Heart left ventricle (tissue), 16 donors: ENCODE measurements at places on chromosomes 11 and 22.

DNA sequence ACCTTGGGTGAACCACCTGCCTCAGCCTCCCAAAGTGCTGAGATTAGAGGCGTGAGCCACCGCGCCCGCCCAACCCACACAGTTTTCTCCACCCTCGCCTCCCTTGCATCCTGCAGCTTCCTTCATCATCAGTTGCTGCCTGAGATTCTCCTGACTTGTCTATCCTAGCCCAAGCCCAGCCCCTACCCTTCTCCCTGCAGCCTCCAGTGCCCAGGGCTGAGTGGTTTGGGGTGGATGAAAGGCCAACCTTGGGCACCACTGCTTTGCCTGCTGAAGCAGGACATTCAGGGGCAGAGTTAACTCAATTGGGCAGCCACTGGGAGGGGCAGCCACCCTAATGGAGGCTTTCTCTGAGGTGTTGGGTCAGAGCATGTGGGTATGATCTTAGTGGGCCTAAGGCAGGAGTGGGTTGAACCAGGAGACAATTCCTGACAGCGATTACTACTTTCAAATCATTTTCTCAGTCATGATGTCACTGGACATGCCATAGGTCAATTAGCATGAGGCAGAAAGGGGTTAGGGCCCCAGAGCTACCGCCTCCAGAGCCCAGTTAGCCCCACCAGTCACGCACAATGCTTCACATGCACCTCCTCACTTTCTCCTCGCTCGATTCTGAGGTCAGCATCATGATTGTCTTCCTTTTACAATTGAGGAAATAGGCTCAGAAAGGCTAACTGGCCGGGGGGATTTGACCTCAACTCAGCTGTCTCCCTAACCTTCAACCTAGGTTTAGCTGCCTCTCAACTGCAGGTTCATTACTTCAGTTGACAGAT, 1.0 kb upstream of the FKBP2 start:
- no peak for DNase-seq

DNA sequence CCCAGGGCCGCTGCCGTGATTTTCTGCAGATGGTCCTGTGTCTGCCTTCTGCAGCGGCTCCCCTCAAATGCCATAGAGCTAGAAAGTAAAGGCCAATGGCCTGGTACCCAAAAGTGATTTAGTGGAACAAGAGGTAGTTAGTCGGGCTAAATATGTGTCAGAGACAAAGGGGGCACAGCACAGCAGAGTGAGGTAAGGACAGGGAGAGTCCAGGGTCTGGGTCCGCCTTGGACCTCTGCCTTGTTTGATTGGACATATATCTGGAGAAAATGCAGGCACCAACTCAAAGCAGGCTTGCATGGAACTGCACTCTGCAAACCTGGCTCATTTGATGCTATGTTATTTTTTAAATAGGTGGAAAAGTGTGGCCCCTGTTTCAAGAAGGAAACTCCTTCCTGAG, 249.6 kb upstream of the B3GAT1 start:
- no peak for DNase-seq

- DNase-seq, result no peak
Observed at GRCh38 chr22:31250740-31251600, 38.9 kb downstream of the LIMK2 start.

- no peak for DNase-seq
Observed at GRCh38 chr11:8354622-8355415, 91.1 kb upstream of the LMO1 start.

GRCh38 chr22:47437110-47437509, 674.7 kb downstream of the TBC1D22A start:
- DNase-seq, result no peak

DNA sequence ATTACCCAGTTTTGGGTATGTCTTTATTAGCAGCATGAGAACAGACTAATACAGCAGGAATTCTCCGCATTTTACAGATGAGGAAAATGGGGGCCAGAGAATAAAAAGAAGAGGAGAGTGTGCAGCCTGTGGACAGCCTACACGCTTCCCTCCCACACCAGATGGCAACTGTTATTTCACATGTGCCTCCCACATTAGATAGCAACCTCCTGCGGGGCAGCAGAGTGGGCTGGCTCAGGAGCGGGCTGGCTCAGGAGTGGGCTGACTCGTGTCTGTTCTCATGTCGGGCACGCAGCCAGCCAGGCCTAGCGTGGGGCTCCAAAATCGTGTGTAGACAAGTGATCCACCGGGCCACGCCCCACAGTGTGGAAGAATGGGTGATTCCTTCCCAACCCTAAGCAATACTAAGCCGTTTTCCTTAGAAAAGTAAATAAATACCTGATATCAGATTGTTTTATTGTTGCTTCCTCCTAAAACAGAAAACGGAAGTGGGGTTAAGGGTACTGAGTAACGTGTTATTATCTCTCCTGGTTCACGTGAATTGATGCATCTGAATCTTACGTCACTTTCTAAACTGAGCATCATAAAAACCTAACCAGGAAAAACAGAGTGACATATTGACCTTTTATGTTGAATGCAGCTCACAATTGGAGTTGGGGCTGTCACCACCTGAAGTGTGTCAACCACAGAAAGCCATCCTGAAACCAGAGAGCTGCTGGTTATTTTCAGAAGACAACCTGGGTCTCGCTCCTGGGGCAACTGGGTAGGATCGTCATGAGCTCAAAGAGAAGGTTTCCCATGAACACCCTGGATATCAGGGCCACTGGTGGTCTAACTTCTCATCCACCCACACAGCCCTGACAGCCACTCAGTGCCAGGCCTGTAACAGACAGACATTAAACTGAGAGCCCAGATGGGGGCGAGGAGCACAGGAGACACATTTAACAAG, 3.3 kb downstream of the TTLL1 start:
- DNase-seq, result peak; percentile 44

GRCh38 chr11:117684111-117684510, 112.9 kb downstream of the DSCAML1 start:
- DNase-seq, result peak; percentile 1

- no peak for DNase-seq
Observed at GRCh38 chr11:69878144-69878883, 59.1 kb upstream of the FGF3 start.

- DNase-seq, result no peak
Observed at GRCh38 chr11:57124917-57125316, 56.8 kb upstream of the LRRC55 start.

- DNase-seq, result no peak
Observed at GRCh38 chr11:125162743-125163142, 1.8 kb upstream of the PKNOX2 start.

DNA sequence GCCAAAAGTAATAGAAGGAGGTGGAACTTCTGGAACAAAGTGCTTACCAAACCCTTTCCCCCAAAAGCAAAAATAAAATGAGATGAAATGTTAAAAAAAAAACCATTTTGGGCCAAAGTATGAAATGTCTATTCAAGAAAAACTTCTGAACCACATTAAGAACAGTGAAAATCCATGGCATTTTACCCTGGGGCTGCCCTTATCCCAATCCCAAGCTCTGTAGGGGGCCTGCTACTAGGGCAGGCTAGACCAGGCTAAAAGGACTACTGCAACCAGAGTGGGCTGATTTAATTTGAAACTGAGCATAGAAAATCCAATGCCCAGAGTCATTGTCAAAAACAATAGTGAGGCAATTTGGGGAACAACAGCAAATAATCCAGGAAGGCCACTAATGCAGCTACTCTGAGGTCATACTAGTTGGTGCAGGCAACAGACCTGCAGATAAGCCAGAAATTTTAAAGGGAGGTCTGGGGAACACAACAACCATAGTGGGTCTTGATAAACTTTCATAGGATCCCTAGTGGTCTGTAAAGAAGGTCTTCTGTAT, 99.4 kb downstream of the RELT start:
- no peak for DNase-seq

DNA sequence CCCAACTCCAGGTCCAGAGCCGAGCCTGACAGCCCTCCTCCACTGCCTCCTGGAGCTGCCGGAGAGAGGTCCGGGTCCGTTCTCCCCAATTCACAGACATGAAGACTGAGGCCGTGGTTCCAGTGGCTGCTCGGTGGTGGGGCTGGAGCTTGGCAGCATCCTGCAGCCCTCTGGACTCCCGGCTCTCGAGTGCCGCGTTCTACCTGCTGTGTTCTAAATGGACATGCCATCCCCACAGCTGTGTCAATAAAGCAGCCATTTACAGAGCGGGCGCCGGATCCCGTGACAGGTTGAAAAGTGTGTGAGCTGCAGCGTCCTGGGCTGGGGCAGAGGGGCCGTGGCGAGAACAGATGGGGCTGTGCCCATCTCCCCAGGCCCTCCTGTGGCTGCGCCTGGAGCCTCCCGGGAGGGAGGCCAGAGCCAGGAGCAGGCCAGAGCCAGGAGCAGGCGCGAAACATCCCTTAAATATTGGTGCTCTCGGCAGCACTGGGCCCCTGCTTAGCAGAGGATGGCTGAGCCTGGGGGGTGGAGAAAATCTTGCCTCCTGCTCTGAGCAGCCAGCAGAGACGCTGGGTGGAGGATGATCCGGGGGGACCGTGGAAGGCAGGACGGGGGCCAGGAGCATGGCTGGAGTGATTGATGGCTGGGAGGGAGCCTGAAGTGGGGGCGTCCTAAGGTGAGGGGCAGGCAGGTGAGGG, 46.2 kb downstream of the FLRT1 start:
- no peak for DNase-seq

GRCh38 chr11:108364159-108364558, 103.2 kb downstream of the C11orf65 start:
- DNase-seq, result no peak

GRCh38 chr11:20163783-20164481, 3.7 kb upstream of the DBX1 start:
- no peak for DNase-seq

DNA sequence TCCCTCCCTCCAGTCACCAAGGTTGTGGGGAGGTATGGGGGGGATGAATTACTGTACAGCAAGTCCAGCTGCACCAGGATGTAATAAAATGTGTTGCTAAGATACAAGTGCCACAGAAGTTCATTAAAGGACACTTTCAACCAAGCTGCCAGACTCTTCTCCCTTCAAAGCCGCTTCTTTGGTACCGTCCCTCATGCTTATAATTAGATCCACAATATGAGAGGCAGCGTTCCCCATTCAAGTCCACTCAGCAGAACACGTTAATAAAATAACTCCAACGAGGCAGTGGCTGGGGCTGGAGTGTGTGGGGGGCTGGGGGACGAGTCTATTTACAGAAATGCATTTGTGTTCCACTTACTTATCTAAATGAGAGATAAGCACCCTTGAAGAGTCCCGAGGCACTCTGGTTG, 14.7 kb downstream of the PHF21B start:
- DNase-seq, result no peak

DNA sequence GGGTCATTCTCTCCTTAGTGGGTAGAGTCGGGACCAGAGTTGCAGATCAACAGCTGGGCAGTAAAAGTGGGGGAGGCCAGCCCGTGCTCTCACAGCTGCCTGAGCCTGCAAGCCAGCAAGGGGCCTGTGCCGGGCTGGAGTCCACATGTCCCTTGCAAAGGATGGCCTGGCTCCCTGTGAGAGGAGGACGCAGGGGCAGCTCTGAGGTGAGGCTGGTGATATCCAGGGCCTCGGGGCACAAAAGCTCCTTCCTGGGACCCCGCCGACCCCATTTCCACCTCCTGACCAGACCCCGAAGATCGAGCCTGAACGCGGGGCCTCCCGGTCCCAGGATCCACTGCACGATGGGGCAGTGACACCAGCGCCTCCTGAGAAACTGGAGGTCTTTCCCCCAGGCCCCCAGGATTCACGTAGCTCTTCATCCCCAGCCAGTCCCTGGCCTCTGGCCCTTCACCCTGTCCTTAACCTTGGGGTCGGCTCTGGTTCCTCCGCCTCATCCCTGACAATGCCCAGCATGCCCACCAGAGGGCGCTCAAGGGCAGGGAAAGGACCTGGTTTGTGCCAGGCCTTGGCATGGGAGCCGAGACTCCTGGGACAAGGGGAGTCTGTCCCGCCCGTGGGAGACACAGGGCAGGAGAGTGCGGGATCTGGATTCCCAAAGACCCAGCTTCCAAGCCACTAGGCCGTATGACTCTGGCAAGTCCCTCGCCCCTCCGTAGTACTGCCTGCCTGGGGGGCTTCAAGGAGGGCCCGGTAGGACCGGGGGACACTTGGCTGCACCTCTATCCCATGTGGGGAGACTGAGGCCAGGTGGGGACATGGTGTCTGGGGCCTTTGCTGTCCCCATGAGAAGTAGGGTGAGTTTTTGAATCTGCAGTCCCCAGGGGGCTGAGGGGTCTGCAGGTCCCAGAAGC, 17.8 kb upstream of the WNT7B start:
- DNase-seq, result peak; percentile 86

DNA sequence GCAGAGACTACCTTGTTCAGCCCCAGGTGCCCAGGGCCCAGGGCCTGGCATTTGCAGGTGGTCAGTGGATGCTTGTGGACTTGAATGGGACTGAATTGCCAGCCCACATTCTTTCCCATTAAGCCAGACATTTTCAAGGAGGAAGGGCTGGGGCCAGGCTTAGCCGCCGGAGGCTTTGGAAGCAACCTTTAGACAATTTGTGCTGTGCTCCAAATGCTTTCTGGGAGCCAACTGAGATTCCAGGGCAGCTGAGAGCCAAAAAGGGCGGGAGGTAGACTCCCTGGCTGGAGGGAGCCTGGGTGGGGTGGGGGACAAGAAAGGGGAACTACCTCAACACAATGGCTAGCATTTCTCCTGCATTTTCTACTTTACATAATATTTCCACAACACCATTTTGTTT, 54.8 kb upstream of the TIMP3 start:
- DNase-seq, result peak; percentile 53

DNA sequence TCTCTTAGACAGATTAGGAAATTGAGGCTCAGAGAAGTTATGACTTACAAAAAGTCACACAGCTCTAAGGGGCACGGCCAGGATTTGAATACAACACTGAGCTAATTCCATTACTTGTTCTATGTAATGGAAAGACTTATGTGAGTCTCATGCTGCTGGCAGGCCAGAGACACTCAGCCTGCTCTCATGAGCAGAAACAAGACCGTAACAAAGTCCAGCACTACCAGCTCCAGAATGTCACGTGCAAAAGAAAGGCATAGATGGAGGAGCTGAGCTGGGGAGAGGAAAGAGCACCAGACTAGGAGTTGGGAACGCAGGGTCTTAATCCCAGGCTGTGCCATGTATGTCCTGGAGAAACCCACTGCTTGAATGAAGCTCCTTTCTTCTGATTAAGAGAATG, 1.8 kb downstream of the CHRDL2 start:
- no peak for DNase-seq

DNA sequence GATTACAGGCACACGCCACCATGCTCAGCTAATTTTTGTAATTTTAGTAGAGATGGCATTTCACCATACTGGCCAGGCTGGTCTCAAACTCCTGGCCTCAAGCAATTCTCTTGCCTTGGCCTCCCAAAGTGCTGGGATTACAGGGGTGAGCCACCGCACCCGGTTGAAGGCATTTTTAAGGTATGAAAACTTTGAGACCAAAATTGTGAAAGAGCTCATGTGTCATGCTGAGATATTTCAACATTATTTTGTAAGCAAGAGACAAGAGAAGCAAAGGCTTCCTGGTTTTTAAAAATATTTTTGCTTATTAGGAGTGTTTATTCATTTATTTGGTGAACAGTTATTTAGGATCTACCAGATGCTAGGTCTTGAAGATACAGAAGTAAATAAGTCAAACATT, 6.8 kb downstream of the NHERF4 start:
- no peak for DNase-seq

- DNase-seq, result no peak
Observed at GRCh38 chr11:112504056-112504455, 243.4 kb upstream of the PLET1 start.

GRCh38 chr11:70616938-70617654, 218.8 kb downstream of the CTTN start:
- no peak for DNase-seq

- peak; percentile 97 for DNase-seq
Observed at GRCh38 chr11:66855574-66856495, 1.0 kb upstream of the LRFN4 start.

GRCh38 chr11:22713336-22713735, 46.9 kb downstream of the GAS2 start:
- DNase-seq, result no peak
